GM04503 (cell line): ENCODE measurements at places on chromosomes 2 and 18.
A peak's percentile ranks its signal among the peaks of the same experiment; 100 is the strongest.

GRCh38 chr2:168896783-168897182, 4.3 kb upstream of the G6PC2 start:
- DNase-seq, result no peak

- no peak for DNase-seq
Observed at GRCh38 chr18:14978962-14979535, 231.1 kb downstream of the ANKRD30B start.

- DNase-seq, result no peak
Observed at GRCh38 chr18:54433857-54434256, 76.2 kb downstream of the C18orf54 start.

- no peak for DNase-seq
Observed at GRCh38 chr2:234308813-234309195, 188.1 kb downstream of the ARL4C start.

GRCh38 chr2:133489641-133490410, 78.4 kb downstream of the NCKAP5 start:
- DNase-seq, result no peak

DNA sequence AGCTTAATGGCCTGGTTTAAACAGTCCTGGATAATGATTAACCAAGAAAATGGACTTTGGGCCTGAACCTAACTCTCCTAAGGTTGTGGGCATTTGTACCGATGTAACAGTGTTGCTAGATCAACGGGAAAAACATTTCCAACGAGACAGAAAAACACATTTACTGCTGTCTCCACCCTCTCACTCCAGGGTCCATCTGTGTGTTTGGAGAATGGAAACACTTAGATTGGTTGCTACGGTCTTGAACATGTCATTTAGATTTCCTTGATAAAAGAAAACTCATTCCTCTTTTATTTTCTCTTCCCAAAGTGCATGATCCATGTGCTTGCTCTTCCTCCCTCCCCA, 88.0 kb downstream of the SOCS6 start:
- no peak for DNase-seq

- no peak for DNase-seq
Observed at GRCh38 chr2:50853441-50853840, 178.5 kb downstream of the NRXN1 start.

GRCh38 chr2:145654156-145654555, 1134.2 kb upstream of the ZEB2 start:
- no peak for DNase-seq

DNA sequence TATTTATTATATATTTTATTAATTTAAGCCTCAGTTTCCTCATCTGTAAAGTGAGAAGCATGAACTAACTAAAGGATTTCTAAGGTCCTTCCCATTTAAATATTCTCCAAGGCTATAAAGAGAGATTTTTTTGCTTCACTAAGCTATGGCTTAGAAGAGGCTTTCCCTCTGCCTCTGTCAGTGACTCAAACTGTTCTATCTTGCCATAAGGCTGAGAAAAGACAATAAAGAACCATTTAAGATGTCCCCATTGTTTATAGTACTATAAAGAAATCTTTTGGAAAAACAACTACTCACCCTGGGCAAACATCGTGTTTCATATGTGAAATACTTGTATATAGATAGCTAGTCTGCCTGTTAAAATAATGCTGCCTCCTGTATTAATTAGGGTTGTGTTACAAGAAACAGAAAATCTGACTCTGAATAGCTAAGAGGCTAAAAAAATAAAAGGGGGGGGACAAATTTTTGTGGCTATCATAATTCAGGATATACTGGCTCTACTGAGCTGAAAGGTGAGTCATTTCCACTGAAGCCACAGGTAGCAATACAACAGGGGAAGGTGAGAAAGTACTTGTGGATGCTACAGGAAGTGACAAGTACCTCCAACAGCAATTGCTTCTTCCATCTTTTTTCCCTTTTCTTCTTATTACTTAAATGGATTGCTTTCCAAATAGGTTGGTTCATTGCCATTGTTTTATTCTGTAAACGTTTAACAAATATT, 25.4 kb downstream of the EPHA4 start:
- DNase-seq, result no peak

GRCh38 chr18:53944721-53945120, 279.7 kb downstream of the MBD2 start:
- DNase-seq, result no peak

- DNase-seq, result no peak
Observed at GRCh38 chr2:3420076-3420768, 40.7 kb downstream of the TRAPPC12 start.

GRCh38 chr18:51417643-51418483, 220.4 kb upstream of the MEX3C start:
- DNase-seq, result no peak

DNA sequence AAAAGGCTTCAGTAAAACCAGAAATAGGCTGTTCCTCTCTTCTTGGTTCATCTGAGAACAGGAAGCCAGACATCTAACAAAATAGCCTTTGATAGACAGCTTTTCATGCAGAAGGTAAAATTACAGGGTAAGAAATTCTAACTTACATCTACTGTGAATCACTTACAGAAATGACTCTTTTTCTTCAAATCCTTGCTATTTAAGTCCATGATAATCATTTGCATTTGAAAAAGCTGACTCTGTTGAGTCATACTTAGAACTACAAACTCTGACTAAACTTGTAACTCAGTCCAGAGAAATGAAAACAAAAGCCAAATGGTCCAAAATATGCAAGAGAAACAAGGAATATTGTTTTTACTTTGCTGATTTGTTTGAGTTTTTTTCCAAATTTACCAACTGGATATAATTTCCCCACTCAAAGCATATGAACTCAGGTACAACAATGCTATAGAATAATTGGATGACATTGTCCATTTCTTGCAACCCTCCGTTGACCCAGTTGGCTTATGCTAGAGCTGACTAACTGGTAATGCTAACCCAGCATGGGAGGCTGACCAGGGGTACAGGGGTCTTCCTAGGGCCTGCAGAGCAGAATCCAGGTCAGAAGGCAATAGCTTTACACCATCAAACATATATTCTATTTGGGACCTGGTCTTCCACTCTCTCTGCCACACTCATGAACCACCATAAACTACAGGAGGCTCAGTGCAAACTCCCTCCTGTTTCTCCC, 18.8 kb upstream of the MREG start:
- peak; percentile 76 for DNase-seq

- no peak for DNase-seq
Observed at GRCh38 chr2:150624001-150624401, 136.5 kb upstream of the RND3 start.

- DNase-seq, result no peak
Observed at GRCh38 chr2:54295911-54296310, 39.9 kb upstream of the TSPYL6 start.

GRCh38 chr18:55419132-55419946, 168.7 kb downstream of the TCF4 start:
- DNase-seq, result no peak

GRCh38 chr2:96098900-96099590, 17.3 kb downstream of the ADRA2B start:
- DNase-seq, result no peak

DNA sequence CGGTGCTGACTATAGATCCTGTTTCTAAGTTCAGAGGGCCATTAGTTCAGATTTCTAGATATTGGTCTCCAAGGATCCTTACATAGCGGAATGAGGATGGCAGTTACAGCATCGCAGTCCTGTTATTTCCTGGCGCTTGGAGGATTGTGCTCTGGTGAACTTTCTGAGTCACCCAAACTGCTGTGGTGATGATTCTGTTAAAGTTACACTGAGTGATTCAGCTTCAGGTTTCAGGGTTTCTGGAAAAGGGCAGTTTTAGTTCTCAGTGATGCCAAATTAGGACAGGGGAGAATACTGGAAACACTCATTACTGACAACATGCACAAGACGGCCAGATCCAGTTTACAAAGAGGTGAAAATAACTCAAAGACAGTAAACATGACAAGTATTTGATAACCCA, 52.1 kb upstream of the ANKRD62 start:
- DNase-seq, result peak; percentile 71

DNA sequence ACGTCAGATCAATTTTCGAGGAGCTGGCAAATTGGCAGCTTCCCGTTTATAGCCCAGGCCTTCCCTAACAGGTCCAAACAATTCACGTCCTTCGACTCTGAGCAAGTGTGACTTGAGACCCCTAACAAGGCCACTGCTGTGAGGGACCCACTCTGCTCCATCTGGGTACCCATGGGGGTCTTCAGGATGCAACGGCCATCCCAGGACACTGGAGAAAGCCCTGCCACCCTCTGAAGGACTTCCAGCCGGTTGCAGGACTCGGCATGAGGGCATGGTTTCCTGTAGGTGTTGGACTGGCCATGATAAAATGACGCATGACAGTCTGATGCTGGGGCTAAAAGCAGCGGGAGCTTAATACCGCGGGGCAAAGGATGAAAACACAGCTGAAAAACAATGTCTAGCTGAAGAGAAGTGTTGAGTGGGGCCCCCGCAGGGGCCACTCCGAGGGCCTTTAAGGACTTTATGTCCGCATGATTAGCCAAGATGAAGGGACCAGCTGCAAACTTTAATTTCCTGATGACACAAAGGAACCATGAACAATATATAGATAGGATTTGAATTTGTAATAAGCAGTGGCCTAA, 113.3 kb upstream of the ZNF521 start:
- no peak for DNase-seq

DNA sequence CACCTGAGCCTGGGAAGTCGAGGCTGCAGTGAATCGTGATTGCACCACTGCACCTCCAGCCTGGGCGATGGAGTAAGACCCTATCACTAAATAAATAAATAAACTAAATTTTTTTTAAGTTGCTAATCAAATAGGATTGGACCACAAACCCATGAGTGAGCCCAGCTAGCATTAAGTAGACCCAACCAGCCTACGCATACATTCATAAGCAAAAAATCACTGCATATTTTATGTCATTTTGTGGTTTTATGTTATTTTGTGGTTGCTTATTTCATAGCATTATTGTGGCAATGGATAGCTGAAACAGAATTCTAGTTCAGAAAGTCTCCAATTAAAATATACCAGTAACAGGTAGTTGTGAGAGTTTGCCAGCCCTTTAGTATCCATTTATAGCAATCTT, 29.1 kb upstream of the ZC3H15 start:
- DNase-seq, result peak; percentile 51

GRCh38 chr18:50902797-50903196, 23.9 kb downstream of the ME2 start:
- DNase-seq, result no peak

DNA sequence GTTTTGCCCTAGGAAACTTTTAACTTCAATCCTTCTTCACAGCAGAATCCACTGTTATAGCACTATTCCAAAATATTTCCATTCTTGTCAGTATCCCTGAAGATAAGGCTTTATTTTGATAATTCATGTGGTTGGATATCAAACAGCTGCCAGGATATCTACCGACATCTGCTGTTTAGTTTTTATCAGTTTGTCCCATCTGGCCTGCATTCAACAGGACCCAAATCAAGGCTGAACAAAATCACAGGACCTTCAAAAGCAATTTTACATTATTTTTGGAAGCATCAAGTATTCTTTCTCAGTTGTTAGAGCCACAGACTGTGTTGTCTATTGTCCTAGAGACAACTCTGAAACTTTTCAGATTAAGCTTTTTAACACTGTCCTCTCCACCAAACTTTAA, 429.0 kb upstream of the PIK3C3 start:
- no peak for DNase-seq

DNA sequence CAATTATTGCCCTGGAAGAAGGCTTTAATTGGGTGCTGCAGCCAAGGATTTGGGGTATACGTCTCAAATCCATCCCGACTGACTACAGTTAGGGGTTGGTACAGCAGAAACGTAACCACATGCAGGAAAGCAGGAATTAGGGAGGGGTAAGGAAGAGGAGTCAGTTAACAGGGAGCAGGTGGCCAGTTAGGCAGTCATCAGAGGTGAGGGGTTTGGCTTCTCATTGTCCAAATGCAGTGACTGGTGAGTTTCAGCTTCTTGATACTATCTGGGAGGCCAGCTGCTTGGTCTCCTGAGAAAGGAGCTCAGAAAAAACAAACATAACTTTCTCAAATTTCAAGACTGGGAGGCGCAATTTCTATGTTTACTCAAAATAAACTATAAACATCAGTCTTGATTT, 38.8 kb upstream of the UBE2F start:
- DNase-seq, result no peak

GRCh38 chr18:59897321-59897954, 2.4 kb upstream of the PMAIP1 start:
- DNase-seq, result no peak
